NCI-H1930 (cell line): ENCODE measurements at places on chromosomes 7 and 10.

GRCh38 chr10:6301488-6302075 lies 98.8 kb downstream of the PFKFB3 start:
- DNase-seq: no peak

- DNase-seq: no peak
These were observed 358.8 kb upstream of the MEOX2 start for GRCh38 chr7:16045296-16045695.

- no peak for DNase-seq
These were observed 305.1 kb upstream of the PITRM1 start for GRCh38 chr10:3477683-3478082.

DNA sequence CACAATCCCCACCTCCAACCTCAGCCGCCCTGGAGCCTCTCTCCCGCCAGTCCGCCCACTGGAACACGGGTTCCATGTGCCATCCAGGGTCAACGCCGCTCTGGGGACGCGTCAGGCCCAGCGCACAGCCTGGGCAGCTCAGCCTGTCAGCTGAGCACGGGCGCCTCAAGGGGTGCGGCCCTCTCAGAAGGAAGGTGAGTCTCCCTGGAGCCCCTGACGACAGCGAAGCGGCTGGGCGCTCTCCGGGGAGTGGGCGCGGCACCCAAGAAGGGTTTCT lies 1.2 kb upstream of the SLC18A3 start:
- DNase-seq: no peak

- no peak for DNase-seq
These were observed 8.4 kb upstream of the RBM28 start for GRCh38 chr7:128352153-128352537.
